ENCODE measurements at places on chromosomes 3 and 15.

GRCh38 chr15:25677719-25678499, 185.2 kb downstream of the ATP10A start:
- DNase-seq, result no peak

DNA sequence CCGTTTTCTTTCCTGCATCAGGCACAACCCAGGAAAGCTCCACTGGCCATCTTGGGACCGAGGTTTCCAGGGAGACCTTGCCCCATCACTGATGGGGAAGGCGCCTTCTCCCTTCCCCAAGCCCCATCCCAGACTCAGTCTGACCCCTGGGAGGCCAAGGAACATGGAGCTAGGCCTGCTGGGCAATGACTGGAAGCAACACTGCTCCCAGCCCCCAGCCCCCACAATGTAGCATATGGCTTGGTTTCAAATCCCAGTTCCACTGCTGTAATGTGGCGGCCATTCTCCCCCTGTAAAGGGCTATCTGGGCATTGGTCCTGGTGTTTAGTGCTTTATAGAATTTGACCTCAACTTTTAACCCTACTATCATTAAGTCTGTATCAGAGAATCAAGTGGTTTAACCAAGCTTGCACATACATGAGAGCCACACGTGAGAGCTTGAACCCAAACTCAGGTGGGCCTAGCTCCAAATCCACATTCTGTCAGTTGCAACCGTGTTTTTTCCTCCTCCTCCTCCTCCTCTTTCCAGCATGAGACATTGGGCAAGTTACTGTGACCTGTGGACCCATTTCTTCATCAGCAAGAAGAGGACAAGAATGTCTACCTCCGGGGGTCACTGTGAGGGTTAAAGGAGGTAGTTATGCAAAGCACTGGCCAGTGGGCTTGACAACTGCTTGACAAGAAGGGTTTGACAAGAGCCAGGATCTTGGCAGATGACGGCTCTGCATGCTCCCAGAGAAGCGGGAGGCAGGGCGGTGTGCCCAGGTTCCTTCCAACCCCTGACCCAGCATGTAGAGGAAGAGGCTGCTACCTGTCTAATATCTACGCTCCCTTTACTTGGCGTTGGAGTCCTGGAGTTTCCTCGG, 37.4 kb downstream of the KLHL25 start:
- DNase-seq, result peak; percentile 27

DNA sequence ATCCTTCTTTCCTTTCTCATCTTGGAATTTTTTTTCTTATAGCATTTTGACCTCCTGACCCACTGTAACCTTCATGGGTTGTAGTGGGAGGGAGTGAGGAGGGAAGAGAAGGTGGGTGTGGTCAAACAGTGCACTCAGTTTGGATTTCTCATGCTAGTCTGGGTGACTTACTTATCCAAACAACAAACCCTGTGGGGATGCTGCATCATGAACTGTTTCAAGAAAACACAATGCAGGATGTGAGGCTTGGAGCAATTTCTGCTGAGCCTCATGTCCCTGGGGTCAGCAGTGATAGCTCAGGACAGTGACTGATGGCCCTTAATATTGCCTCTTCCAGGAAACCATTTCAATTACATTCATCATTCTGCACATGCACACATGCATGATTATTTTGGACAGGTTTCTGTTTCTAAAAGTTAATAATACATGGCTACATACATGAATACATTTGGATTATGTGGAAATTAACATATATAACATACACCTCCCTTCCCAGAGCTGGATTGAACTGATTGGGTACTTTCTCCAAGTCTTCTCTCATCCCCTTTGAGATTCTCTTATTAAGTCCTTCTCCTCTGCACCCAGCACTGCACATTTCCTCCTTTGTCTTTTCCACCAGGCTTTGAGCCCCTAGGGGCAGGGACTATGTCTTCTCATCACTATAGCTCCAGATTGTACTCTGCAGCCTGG, 61.2 kb downstream of the ADAMTSL3 start:
- no peak for DNase-seq

DNA sequence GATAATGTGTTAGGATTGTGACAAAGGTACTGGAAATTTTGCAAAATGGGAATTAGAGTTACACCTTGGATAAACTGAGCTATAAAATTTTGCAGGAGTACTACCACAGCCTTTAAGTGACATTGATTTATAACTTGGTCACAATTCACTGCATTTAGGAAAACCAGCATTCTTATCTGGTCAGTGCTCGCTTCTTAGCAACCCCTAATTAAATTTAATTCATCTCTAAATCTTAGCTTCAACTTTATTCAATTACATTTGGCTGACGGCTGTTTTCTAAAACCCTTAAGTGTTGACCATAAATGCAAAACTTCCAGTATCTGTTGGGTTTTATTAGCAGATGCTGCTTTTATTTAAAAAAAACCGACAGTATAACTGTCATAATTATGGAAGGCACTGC, 31.3 kb downstream of the TFRC start:
- DNase-seq, result no peak

DNA sequence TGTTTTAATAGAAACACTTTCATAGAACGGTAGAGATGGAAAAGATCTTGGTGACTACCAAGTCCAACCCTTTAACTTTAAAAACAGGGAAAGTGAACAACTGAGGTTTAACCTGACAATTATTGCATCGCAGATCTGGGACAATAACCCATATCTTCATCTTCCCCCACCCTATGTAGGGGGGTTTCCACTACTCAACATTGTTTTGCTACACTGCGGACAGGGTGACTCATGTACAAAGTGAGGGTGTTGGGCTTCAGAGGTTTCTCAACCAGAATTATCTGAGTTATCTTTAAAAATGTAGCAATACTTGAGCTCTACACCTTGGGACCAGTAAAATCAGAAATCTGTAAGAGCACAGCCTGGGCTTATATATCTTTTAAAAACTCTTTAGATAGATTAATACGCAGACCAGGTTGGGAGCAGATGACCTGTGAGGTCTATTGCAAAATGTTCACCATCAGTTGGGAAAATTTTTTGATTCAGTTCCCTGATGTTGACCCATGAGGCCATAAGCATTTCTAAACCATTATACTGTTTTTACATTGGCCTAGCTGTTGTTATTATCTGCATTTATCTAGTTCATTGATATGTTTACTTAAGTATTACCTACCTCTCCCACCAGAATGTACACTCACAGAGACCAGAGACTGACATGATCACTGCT, 103.6 kb upstream of the ICE2 start:
- no peak for DNase-seq

Data from thyroid gland (tissue), 4 donors.